ENCODE measurements at places on chromosomes 3 and 15.

- no peak for DNase-seq
Measured at GRCh38 chr3:111776827-111777483, 82.1 kb upstream of the PHLDB2 start.

GRCh38 chr15:81043281-81043934 is 42.7 kb downstream of the TLNRD1 start:
- no peak for DNase-seq

DNA sequence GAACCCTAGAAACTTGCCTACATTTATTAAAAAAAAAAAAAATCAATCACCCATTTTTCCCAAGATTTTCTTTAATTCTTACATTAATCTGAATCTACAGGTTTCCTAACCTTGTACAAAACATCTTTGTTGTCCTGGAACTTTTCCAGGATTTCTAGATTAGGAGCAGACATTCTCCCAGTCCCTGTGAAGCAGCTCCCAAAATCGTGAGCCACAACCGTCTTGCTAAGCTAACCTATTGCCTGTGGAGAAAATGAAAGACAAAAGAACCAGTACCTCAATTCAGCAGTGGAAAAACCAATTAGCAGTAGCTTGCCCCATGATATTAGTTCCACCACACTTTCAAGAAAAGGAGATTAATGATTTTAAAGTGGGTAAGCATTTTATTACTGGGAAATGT is 522.1 kb downstream of the UNC13C start:
- DNase-seq, result no peak

- DNase-seq, result no peak
Measured at GRCh38 chr3:188042466-188042865, 111.5 kb upstream of the LPP start.

- no peak for DNase-seq
Measured at GRCh38 chr3:141860086-141860669, 16.3 kb upstream of the ATP1B3 start.

GRCh38 chr3:193509103-193509965 is 45.4 kb downstream of the ATP13A4 start:
- DNase-seq, result no peak

- DNase-seq, result no peak
Measured at GRCh38 chr3:120614765-120615164, 18.6 kb downstream of the NDUFB4 start.

DNA sequence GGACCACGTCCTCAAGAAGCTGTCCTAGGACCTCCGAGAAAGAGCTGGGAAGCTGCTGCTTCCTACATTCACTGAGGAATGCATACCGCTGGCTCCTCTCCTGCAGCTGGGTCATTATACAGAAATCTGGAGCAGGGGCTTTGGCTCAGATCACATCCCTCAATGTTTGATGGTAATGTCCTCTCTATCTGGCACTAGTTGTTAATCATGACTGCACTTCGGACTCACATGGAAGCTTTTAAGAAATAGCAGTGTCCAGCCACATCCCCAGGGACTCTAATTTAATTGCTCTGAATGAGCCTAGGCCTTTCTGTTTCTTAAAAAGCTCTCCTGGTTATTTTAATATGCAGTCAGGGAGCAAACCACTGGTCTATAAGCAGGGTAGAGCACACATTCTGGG is 25.7 kb upstream of the MYRIP start:
- DNase-seq, result peak; percentile 7

DNA sequence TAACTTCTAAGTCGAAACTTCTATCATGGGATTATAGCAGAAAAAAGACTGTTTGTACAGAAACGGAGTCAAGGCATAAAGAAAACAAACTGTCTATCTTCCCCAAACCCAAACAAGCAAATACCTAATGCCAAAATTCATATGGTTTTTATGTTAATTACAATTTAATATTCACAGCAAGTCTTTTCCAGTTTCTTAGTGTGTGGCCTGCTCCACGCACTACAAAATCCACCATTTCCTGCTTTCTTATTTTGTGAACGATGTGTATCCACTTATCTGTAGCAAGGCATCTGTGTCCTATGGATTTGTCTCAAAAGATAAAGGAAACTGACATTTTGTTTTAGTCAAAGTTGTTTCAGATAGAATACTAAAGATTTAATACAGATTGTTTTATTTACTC is 588.0 kb upstream of the CCDC54 start:
- DNase-seq, result no peak

- DNase-seq, result peak; percentile 67
Measured at GRCh38 chr15:101156509-101157159, 95.2 kb downstream of the CHSY1 start.

DNA sequence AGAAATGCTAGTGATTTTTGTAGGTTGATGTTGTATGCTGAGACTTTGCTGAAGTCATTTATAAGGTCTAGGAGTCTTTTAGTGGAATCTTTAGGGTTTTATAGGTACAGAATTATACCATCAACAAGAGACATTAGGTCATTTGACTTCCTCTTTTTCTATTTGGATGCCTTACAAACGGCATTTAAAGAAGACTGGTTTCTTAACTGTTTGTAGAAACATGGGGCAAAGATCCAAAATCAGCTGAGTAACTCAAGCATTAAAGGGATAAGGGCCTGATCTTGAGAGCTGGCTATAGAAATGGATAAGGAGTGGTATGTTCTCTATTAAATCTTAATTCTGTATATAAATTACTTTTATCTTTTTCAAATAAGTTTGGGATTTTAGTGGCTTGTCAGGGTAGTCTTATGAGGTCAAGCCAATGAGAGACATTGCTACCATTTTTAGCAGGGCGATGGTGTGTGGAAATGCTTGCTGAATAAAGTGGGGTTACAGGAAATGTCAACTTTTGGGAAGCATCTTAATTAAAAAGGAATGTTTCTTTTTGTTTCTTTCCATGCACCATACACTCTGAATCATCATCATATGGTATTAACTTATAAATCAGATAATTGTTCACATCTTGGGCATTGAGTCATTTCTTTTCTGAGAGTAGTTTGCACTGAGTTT is 197.7 kb upstream of the GBE1 start:
- DNase-seq, result no peak

GRCh38 chr3:38150780-38151528 is 12.5 kb downstream of the MYD88 start:
- DNase-seq, result no peak

- DNase-seq, result no peak
Measured at GRCh38 chr3:33401781-33402180, 38.4 kb downstream of the UBP1 start.

GRCh38 chr3:115146032-115146417 is 1.1 kb downstream of the ZBTB20 start:
- DNase-seq, result peak; percentile 67

- no peak for DNase-seq
Measured at GRCh38 chr3:64766440-64766839, 78.6 kb upstream of the ADAMTS9 start.

- no peak for DNase-seq
Measured at GRCh38 chr3:37137516-37137915, 36.9 kb downstream of the LRRFIP2 start.

DNA sequence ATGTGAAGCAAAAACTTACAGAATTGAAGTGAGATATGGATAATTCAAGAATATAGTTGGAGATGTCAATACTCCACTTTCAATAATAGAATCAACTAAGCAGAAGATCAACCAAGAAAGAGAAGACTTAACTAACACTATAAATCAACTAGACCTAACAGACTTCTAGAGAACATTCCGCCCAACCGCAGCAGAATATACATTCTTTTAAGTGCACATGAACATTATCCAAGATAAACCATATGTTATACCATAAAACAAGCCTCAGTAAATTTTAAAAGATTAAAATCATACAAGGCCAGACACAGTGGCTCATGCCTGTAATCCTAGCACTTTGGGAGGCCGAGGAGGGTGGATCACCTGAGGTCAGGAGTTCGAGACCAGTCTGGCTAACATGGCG is 5.5 kb upstream of the TEX55 start:
- no peak for DNase-seq

- DNase-seq, result no peak
Measured at GRCh38 chr15:40353697-40354096, 2.9 kb downstream of the PHGR1 start.

DNA sequence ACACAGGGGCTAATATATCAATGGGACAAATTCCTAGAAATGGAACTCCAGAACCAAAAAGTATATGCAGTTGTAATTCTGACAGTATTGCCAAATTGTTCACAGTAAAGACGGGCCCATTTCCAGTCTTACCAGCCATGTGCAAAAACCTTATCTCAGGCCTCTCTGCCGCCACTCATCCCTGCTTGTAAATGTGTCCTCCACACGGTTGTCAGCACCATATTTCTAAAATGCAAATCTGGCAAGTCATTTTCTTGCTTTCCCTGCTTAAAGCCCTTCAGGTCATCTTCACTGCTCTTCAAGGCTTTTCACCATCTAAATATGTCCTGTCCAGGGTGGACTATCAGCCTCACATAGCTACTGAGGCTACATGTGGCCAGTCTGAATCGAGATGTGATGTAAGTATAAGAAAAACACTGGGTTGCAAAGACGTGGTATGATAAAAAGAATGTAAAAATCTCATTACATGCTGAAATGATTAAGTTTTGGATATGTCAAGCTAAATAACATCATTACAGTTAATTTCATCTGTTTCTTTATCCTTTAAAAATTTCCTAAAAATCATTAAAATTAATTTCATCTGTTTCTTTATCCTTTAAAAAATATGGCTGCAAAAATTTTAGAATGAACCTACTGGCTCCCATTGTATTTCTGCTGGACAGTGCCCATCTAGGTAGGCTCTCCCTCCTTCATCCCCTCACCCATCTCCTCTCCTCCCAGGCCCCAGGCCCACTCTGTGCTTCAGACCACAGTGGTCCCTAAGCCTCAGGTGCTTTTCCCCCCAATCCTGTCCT is 980 bp downstream of the PARP9 start:
- no peak for DNase-seq

DNA sequence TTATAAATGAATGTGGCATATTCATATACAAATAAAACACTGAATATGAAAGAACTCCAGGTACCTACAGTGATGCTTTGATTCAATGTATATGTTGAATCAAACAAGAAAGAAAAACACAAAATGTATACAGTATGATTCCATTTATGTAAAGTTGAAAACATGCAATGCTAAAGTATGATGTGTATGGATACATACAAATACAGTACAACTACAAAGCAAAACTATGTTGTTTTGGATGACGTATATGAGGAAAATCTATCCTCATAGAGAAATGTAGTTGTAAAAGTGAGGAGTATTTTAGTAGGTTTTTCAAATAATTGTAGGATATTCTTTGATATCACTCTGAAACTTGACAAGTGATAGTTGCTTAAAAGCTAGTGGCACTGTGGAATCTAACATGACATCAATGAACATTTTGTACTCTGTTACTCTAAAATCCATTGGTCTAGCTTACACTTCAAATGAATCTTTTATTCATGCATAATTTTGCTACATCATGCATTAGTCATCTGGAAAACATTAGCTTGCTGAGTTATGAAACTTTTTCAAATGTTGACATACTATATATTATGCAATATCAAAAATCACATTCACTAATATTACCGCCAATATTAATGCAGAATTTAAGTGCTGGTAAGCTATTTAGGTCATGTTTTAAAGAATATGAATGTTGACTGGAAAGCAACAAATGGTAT is 278.1 kb upstream of the CHRNA7 start:
- DNase-seq, result no peak

DNA sequence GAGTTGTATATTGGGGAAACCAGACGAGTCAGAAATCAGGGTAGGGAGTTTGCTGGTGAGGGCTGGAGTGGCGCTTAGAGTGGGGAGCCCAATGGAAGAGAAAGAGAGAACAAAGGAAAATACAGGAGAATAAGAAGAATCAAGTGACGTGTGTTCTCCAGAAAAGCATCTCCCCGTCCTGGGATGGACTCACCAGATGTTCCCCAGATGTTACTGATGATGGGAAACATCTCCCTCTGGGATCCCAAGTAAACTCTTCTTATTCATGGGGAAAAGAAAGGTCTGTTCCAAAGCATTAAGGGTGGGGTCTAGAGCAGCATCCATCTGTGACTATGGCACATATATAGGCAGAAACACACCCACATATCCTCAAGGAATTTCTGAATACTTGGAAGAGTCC is 3.0 kb upstream of the CSRNP1 start:
- no peak for DNase-seq

DNA sequence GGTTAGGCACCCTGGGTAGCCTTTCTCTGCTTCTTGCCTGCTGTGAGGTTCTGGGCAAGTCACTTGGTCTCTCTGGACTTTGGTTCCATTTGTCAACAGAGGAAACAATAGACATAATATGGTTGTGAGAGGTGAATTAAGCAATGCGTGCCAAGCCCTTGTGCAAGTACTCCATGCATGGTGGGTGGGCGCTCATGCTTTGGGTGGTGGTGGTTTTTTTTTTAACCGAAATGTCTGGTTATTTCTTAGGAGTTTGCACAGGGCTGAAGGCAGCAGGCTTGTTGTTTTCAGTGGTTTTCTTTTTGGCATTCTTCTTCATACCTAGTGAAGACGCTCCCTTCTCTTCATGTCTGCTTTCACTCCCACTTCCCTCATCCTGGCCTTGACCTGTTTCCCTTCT is 84.2 kb upstream of the LRTM1 start:
- DNase-seq, result no peak

GRCh38 chr15:40238532-40239403 is at the start of gene PAK6:
Gene PAK6, plus strand, starts transcription at chr15:40239063. Its CDS starts 25,723 bp downstream, at chr15:40264786.
- peak; percentile 26 for DNase-seq

DNA sequence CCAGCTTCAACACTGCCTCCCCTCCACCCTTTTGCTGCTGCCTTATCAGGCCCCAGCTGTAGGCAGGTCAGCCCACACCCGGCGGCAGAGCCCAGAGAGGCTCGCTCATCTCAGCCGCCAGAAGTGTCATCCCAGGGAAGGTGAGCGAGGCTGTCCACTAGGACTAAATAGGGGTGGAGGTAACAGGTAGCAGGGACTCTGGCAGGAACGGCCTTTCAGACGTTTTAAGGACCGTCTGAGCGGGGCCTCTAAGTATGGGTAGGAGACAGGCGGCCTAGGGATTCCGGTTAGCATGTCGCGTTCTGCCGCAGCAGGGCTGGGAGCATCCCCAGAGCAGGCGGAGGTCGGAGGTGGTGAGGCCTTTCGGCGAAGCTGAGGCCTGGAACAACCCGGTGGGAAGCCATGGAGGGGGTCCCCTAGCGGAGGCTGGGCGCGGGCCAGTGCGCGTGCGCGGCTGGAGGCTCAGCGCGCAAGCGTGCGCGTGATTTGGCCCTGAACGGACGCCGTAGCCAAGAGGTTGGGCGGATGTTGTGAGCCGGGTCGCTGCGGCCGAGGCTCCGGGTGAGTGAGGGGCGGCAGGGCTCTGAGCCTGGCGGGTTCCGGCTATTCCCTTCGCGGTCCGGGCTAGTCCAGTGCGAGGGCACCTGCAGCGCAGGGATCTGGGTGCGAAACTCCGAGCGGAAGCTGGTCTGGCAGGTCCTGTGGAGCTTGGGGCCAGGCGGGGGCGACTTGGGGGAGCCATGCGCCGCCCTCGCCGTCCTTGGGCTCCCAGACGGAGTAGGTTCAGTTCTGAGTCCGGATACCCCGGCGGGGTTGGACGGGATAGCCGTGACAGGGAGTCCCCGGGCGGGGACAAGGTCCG is at the start of the genes MST1 and RNF123:
TSS of gene MST1 (minus strand) at position 429 of the 862 bp plus-strand sequence. CDS start 783 bp downstream, outside the sequence.
TSS of gene RNF123 (plus strand) at position 512 of the 862 bp plus-strand sequence. CDS start 1,609 bp downstream, outside the sequence.
- peak; percentile 95 for DNase-seq

GRCh38 chr3:129645286-129645685 is 38.8 kb upstream of the PLXND1 start:
- no peak for DNase-seq

- no peak for DNase-seq
Measured at GRCh38 chr3:158863247-158863646, 61.4 kb downstream of the MFSD1 start.

- no peak for DNase-seq
Measured at GRCh38 chr15:56963710-56964109, 45.3 kb downstream of the TCF12 start.

All from hindlimb muscle (tissue), 1 donor.